NCI-H510A (cell line): ENCODE measurements at places on chromosomes 4 and X.
A peak's percentile ranks its signal among the peaks of the same experiment; 100 is the strongest.

- no peak for DNase-seq
These were observed 99.5 kb upstream of the KLHL13 start for GRCh38 chrX:118216087-118216486.

- DNase-seq, result no peak
These were observed 245.7 kb downstream of the ANTXR2 start for GRCh38 chr4:79827283-79827682.

DNA sequence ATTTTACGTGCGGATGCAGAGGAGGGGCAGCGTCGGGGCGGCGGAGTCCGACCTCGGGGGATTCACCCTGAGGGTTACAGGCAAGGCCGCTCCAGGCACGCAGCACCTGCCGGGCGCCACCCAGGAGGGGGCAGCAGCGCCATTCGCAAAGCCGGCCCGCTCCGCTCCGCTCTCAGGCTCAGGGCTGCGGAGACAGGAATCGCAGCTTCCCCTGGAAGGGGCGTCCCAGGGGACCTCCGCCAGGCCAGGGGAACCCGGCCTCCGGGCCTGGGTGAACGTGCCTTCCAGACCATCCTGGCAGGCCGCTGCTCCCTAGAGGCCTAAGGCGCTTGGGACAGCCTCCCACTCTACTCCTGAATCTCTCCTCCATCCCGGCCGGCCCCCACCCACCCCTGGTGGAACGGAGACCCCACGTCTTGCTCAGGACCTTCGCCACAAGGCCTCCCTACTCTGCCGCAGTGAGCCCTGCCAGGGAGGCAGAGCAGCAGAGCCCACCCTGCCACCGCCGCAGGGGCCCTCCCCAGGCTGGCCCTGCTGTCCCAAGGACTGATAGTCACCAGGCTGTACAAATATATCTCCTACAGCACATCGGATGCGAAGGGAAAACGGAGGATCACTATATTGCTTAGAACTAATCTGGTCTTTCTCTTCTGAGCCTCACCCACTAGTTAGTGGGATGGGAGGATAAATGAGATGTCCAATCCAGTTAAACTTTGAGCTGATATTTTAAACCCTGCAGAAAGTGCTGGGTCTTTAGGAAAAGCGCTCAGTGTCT is 115.0 kb downstream of the SMIM20 start:
- peak; percentile 29 for DNase-seq

- DNase-seq, result peak; percentile 27
These were observed 34.0 kb downstream of the ETDB start for GRCh38 chrX:135086197-135086854.

DNA sequence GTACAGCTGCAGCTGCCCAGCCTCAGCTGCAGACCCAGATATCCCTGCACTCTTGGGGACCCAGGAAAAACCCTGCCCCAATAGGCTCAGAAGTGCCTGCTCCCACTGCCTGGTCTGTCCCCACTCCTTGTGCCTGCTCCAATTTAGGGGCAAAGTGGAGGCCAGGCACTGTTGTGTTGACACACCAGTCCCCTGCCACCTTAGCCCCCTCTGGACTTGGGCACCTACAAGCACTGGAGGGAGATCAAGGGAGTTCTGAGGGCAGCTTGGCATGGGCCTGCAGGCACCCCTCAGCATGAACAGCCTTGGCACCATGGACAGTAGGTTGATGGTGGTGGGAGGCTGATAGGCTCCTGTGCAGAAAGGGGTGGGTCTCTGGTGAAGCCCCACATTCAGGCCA is 2020.8 kb upstream of the ADGRL3 start:
- no peak for DNase-seq

DNA sequence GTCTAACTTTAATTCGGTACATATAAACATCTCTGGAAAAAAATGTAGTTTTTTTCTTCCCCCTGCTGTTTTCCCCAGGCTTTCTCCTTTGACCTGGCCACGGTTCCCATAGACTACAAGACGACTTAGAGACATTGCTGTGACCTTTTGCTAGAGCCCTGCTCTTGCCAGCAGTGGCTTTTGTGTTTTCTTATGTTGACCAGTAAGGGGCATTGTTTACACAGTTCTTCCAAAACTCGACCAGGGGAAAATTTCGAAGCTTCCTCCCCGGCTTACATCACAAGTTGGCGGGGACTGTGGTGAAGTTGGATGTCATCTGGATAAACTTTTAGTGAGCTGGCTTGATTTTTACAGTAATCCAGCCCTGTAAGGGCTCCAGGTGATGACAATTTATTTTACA is 9.3 kb downstream of the CCDC160 start:
- DNase-seq, result no peak

GRCh38 chrX:110201799-110202198 is 116.1 kb downstream of the AMMECR1 start:
- no peak for DNase-seq
